ENCODE measurements at places on chromosomes 5 and 9.
A peak's percentile ranks its signal among the peaks of the same experiment; 100 is the strongest.

DNA sequence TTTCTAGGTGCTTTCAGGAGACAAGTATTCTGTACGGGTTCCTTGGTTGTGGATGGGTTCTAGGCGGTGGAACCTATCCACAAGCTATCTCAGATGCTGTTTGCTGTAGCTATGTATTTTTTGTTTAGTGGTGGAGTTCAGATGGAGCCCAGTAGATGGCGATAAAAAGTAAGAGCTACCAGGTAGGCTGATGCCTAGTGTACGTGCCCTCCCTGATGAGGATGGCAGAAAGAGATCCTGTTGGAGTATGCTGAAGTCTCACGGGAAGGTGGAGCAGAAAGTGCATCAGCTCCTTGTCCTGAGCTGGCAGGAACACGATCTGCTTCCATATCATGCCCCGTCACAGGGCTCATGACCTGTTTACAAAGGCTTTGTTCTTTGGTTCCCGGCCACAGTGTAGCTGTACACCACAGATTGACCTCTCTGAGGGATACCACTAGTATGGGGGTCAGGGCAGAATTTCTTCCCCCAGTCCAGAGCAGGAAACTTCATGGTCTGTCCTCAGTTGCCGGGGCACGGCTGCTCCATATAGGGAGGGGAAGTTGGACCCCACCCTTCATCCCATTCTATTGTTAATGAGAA is 12.6 kb upstream of the UGT3A2 start:
- DNase-seq = no peak

GRCh38 chr5:176596689-176597416 is 13.1 kb downstream of the GPRIN1 start:
- peak; percentile 40 for DNase-seq

DNA sequence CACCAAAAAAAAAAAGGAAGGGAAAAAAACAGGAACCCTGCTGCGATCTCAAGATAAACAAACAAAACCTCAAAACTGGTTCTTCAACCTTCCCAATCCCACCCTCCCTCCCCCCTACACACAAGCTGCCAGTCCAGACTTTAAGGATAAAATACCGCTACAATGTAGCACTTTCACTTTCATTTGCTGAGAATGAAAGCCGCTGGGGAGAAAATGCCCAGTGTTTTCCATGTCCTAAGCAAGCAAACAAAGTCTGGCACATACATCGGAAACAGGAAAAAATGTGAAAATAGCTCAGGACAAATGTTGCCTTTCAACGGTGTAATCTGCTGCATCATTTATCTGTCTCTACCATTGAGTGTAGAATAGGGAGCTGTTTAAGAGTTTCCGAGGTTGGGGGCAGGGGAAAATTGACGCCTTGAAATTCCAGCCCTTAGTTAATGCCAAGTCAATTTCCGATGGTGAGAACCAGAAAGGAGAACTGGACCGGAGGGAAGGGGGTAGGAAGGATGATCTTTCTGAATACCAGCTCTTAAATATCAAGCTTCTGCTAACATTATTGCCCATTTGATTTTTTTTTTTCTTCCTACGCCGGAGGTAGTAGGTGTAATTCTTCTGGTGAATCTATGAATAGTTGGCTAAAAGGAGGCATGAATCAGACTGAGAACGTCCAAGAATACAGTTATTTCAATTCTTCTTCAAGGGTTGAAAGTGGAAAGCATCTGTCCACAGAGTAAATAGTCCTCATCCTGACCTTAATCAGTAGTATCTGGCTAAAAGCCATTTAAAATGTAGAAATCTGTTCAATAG is 1.2 kb upstream of the ADAMTS6 start:
- DNase-seq = no peak

DNA sequence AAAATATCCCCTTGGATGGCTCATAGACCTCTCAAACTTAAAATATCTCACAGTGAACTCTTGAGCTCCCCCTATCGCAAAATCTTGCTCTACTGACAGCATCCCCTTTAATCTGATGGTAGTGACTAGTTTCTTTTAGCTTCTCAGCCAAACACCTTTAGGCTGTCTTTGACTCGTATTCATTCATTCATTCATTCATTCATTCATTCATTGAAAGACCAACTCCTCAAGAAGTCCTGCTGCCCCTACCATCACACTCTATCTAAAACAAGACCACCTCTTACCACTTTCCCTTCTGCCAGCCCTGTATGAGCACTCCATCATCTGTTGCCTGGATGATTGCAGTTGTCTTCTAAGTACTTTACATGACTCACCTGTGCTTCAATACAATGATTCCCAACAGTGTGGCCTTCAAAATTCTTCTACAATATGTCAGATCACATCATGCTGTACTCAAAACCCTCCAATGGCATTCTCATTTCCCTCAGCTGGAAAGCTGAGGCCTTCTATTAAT is 46.8 kb downstream of the ITGA2 start:
- DNase-seq = no peak

GRCh38 chr9:99391937-99392594 is 170.0 kb downstream of the SEC61B start:
- no peak for DNase-seq
